ENCODE measurements at places on chromosomes 1 and 21.

DNA sequence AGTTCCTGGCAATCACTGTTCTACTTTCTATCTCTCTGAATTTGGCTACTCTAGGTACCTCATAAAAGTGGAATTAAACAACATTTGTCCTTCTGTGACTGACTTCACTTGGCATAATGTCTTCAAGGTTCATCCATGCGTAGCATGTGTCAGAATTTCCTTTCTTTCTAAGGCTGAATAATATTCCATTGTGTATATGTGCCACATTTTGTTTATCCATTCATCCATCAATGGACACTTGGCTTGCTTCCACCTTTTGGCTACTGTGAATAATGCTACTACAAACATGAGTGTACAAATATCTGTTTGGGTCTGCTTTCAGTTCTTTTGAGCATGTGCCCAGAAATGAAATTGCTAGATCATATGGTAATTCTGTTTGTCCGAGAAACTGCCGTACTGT lies 14.7 kb downstream of the CACHD1 start:
- DNase-seq = no peak

DNA sequence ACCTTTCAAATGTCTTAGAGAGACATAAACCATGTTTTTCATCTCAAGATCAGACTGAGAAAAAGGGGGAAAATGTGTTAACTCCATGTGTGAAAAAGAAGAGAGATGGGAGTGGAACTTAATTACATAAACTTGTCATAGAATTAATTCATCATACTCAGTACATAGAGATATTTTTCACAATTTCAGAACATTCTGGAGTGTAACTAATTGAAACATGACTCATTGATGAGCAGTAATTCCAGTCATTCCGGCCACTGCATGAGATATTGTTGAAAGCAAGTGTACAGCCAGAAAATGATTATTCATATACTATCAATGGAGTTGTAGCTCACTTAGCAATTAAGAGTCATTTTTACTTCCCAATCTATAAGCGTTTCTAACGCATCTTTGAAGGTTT lies 739.3 kb downstream of the LTN1 start:
- no peak for DNase-seq

- no peak for DNase-seq
Measured at GRCh38 chr1:89089962-89090361, 25.0 kb upstream of the GBP1 start.

GRCh38 chr1:14302025-14302424 lies 296.5 kb upstream of the KAZN start:
- no peak for DNase-seq

GRCh38 chr1:200073286-200073637 lies 45.8 kb downstream of the NR5A2 start:
- no peak for DNase-seq
